ENCODE measurements at places on chromosomes 7 and 10.

DNA sequence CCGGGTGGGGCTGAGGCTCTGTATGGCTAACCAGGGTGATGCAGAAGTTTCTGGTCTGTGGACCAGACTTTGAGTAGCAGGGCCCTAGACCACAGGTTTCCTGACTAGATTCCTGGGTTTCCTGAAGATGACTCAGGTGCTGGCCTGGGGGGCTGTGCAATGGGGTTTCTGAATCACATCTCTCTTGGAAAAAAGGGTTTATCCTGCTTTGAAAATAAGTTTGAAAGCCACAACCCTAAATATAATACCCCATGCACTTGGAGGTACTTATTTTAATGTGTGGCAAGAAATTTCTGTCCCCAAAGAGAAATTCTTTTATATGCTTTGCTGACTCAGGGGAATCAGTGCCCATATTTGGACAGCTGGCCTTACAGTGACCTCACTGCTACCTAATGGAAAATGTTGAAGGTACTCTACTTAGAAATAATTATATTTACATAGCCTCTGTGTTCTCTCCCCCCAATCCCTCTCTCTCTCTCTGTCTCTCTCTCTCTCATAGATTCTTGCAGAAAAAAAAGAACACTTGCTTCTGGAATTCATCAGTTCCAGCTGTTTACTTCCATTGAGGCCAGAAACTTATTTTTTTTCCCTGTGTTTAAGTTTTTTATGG lies 184.4 kb upstream of the LYZL2 start:
- no peak for DNase-seq

GRCh38 chr7:44307905-44308595 lies 17.3 kb downstream of the CAMK2B start:
- no peak for DNase-seq

- DNase-seq = no peak
Measured at GRCh38 chr7:124881981-124882380, 47.6 kb downstream of the POT1 start.

DNA sequence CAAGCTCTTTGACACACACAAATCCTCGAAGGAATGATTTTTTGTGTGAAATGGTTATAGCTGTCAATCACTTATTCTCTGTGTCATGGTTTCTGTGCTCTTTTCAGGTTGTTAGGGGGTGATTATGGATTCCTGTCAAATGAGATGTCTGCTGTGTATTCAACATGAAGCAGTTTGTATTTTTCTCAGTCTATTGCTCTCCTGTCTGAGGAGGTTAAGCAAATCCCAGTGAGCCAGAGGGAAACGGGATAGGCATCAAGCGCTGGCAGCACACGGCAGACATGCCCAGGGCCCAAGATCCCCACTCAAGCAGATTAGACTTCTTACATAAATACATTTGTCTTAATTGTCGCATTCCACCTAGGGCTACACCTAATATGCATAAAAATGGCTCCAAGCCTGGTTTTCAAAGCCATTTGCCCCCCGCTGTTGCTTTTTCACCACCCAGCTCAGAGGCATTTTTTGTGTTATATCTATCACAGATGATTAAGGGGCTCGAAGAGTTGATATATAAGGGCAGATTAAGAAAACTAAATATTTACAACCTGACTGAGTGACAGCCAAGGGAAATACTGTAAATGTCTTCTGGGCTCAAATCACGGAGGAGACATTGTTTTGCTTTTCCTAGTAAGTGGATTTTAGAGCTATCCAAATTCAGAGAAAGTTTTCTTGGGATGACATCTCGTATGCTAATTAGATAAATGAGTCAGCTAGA lies 192.7 kb upstream of the LRGUK start:
- DNase-seq = no peak

DNA sequence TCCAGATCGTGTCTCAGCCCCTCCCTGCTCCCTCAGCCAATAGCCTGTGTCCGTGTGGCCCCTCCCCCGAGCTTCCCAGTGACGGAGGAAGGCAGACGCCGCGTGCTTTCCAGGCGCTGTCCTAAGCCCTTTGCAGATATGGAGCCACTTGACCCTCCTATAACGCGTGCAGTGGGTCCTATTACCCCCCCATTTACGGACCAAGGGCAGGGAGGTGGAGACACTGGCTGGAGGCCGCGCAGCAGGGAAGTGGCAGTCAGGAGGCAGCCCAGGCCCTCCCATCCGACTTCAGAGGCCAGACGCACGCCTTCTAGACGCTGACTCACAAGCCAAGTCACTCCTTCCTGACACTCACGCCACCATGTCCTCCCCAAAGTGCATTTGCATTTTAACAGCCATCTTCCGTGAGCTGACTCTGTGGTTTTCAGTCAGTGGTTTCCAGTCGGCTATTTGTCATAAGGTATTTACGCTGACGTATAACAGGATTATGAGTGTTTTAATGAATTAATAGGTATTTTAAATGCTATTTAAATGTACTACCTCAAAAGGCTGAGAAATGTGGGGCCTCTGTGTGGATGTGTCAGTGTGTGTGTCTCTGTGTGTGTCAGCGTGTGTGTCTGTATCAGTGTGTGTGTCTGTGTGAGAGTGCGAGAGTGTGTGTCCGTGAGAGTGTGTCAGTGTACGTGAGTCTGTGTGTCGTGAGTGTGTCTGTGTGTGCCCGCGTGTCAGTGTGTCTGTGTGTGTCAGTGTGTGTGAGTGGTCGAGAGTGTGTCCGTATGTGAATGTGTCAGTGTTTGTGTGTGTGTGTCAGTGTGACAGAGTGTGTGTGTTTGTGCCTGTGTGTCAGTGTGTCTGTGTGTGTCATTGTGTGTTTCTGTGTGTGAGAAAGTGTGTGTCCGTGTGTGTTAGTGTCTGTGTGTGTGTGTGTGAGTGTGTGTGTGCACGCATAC lies 92.0 kb upstream of the INSIG1 start:
- peak; percentile 88 for DNase-seq

- no peak for DNase-seq
Measured at GRCh38 chr10:29823553-29824080, 188.8 kb upstream of the SVIL start.

DNA sequence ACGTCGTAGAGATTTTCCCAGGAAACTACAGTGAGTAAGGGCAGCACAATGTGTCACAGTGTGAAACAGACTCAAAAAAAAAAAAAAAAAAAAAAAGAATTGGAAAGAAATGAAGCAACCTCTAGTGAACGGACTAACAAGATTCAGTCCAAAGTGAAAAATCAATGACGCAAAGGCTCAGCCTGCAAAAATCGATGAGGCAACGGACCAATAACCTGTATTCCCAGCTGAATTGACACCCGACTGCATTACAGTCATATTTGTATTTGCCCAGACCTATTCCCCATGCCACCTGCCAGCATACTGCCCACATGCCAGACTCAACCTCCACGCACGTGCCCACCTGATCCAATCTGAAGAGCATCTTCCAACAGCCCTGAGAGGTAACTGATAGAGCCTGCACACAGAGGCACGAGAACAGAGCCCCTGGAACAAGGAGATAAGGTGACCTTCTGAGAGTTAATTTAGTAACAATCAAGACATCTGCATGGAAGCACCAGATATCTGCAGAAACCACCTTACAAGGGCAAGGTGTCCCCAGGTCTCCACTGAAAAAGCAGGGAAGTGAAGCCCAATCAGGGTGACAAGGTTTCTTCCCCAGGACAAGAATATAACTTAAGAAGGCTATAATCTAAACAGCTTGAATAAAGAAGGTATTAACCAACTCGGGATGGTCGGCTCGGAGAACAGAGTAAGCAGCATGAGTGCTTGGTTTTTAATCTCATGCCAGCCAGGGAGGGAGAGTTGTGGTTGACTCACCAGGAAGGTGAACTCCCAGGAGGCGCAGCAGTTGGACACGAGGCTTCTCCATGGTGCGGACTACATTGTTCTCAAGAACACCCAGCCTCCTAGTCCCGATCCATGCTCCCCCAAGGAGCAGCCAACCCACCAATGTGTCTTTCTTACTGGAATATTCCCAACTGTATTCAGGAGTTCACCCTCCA lies 48.5 kb downstream of the PLXNA4 start:
- DNase-seq = no peak

DNA sequence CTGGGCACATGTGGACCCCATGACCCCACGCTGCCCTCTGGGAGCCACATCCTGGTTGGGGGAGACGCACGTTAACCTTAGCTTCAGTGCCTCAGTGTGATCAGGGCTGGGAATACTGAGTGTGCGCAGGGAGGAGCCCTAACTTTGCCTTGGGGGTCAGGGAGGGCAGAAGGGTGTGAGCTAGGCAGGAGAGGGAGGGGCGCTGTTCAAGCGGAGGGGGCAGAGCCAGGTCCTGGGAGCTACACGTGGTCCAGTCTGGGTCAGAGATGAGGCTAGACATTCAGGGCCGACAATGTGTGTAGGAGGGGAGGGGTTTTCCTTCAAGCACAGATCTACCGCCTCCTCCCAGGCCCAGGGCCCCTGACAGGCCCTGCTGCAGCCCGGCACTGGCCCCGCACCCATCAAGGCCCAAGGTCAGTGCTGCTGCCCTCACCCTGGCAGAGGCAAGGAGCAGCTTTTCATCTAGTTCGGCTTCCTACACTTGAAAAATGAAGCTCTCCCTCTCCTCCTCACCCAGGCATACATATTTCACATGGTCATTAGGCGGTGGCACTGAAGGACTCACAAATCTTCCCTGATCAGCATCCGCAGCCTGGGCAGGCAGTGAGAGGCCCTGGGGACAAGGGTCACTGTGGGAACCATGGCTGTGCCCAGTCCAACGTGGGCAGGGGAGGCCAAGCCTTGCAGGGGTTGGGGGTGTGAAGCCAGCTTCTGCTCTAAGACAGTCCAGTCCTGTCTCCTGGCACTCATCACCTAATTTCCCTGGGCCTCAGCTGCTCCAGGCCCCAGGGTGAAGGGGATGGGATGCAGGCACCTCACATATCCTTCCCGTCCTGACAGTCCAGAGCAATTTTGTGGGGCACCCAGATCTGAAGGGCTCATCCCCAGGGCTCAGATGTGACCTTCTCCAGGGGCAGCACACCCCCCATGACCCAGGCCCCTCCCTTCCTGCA lies 47.3 kb downstream of the C10orf105 start:
- DNase-seq = no peak

- no peak for DNase-seq
Measured at GRCh38 chr10:688312-689120, 952 bp downstream of the DIP2C start.

- no peak for DNase-seq
Measured at GRCh38 chr10:26112532-26112931, 104.0 kb upstream of the GAD2 start.

- no peak for DNase-seq
Measured at GRCh38 chr7:8418629-8419245, 14.7 kb upstream of the NXPH1 start.

DNA sequence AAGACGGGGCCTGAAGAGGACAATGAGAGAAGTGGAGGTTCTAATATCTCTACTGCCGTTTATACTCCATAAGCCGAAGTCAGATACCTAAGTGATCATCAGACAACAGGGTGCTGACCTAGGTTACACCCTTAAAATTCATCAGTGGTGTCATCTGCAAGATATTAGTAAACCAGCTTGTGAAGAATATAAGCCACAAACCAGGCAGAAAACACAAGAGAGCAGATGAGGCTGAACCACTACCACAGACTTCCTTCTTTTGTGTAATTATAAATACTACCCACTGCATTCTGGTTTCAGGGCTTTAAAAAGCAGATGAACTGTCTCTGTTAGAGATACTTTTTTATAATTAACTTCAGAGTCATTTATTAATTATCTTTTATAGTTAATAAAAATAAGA lies 69.0 kb upstream of the LRRC17 start:
- no peak for DNase-seq

DNA sequence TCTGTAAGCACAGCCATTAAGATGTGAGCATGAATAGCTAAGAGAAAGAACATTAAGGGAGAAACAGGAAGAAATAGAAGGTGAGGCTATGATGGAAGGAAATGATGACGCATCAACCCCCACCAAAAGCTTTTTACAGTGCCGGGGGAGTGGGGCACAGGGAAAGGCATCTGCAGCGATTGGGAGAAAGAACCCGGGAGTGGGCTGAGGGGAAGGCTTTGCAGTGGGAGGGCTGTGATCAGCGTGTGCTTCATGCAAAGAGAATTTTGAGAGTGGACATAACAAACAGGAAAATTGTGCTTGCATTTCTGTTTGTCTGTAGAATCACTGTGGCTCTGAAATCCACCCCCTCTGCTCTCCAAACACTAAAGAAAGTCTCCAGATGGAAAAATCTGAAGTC lies 250.8 kb downstream of the KCNMA1 start:
- no peak for DNase-seq

GRCh38 chr7:40536421-40536820 lies 401.6 kb downstream of the SUGCT start:
- DNase-seq = no peak

GRCh38 chr10:70241081-70241480 lies 7.9 kb upstream of the PPA1 start:
- DNase-seq = no peak

DNA sequence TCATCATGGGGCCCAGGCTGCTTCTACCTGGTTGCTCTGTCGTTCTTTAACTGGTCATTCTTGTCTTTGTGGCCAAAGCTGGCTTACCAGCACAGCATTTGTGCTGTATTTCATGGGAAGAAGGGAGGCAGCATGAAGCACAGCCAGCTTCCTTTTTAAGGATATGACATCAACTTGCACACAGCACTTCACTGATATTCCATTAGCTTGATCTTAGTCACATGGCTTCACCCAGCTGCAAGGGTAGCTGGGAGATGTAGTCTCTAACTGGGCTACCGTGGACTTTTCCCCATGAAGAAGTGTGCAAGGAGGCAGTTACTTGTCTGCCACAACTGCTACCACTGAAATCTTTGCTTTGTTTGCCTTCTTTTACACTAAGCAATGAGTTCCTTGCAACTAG lies 525.2 kb downstream of the LRMDA start:
- DNase-seq = no peak

- no peak for DNase-seq
Measured at GRCh38 chr10:61197057-61197456, 253.1 kb upstream of the RHOBTB1 start.

DNA sequence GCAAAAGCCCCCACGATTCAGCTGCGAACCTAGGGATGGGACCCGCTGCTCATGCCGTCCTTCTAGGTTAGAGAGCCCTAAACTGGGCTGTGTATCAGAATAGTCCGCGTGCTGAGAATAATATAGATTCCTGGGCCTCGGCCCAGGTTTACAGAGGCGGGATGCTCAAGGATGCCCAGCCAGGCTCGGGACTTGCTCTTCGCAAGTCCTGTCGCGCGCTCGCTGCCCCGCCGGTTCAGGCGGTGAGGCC lies 266 bp upstream of the STMP1 start:
- no peak for DNase-seq
